ENCODE measurements at places on chromosomes 12 and 14. TPM values are rescaled to one million over a fixed set of nuclear protein-coding genes. Genes with fewer than 3 reads are reported as not detected.

DNA sequence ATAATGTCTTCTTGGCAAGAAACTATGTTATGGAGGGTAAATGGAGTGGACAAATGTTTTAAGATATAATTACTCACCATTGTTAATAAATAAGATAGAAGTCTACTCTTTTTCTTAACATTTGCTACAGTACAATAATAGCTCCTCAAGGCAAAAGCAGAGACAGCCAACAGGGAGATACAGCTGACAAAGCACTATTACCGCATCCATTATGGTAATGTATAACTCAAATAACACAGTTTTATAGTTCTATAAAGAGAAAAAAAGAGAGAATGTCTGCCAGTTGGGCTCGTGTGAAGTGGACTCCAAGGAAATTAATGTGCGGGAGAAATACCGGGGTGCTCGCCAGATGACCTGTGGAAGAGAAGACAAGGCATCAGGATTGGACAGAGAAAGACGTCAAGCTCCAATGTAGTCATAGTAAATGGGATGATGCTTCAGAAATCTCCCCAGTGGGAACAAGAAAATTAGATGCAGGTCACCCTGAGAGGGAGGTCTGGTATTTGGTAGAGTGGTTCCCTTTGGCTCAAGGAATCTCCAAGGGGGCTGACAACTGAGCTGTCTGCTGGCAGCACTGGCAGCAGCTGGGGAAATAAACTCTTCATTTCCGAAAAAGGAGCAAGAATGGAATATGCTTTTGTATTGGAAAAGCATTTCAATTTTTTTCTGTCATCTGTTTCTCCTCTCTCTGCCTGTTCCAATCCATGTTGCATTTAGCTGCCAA is 343.9 kb downstream of the LRFN5 start:
- H3K27ac ChIP-seq = no peak overlapping the region
- no peaks in the 10 kb centered on the region for H3K36me3 ChIP-seq
- no peak for DNase-seq
- no peaks in the 10 kb centered on the region for H3K27me3 ChIP-seq

The A2ML1 gene
- not detected for total RNA-seq

DNA sequence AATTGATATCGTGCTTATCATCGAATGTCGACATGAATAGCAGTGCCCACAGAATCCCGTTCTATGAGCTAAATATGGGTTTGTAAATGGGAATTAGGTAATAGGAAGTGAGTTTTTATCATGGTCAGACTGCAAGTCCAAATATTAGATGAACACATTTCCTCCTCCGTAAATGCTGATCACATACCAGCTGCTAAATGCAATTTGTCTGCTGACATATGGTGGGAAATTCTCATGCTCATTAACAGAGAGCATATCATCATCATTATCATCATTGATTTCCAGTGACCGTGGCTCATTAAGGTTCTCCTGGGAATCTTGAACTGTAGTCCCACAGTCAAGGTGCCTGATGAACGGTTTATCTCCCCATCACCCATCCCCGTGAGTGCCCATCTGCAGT is 998.8 kb upstream of the TMEM132C start:
- H3K36me3 ChIP-seq = no peaks in the 10 kb centered on the region
- H3K4me1 ChIP-seq = no peaks in the 10 kb centered on the region

DNA sequence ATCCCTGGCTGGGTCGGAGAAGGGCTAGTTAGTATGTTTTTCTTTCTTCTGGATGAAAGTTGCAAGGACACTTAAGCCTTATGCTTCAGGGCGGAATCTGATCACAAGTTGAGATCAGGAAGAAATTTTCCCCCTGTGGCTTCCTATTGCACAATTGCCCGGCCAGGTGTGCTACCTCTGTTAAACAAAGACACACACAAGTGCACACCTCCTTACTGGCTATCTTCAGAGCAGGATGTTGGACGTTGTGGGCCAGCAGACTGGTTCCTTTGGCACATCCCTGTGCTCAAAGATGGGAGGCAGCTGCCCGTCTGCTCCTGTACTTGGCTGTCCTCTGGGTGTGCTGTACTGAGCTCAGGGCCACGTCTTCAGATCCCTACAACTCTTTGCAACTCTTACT is 19.1 kb downstream of the ETV6 start:
- H3K4me1 ChIP-seq = peaks cover 16% of the 10 kb centered on the region
- H3K27me3 ChIP-seq = no peaks in the 10 kb centered on the region
- peaks cover 19% of the 10 kb centered on the region for H3K36me3 ChIP-seq
- H3K27ac ChIP-seq = no peak overlapping the region
- DNase-seq = no peak

GRCh38 chr14:52730709-52731111 is 744 bp downstream of the STYX start:
- H3K36me3 ChIP-seq = peaks cover 24% of the 10 kb centered on the region
- no peaks in the 10 kb centered on the region for H3K27me3 ChIP-seq
- H3K27ac ChIP-seq = peak overlapping the region; percentile 86
- no peak for DNase-seq
- peak overlapping the region; percentile 94 for H3K4me3 ChIP-seq

The KRT82 gene
- total RNA-seq = not detected

GRCh38 chr14:55979096-55979495 is 139.1 kb upstream of the PELI2 start:
- H3K4me3 ChIP-seq = no peak overlapping the region
- peaks cover 12% of the 10 kb centered on the region for H3K27me3 ChIP-seq
- DNase-seq = no peak
- H3K36me3 ChIP-seq = no peaks in the 10 kb centered on the region

DNA sequence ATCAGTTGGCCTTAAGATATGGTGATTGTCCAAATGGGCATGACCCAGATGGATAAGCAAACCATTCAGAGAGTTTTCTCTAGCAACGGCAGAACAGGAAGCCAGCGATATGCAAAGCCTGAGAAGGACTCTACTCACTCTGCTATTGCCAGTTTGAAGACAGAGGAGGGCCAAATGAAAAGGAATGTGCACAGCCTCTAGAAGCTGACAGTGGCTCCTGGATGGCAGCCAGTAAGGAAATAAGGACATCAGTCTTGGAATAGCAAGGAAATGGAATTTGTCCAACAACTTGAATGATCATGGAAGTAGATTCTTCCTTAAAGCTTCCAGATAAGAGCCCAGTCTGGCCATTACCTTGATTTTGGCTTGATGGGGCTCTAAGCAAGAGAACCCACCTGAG is 60.0 kb downstream of the TMTC2 start:
- no peaks in the 10 kb centered on the region for H3K4me1 ChIP-seq
- H3K4me3 ChIP-seq = no peak overlapping the region
- H3K27me3 ChIP-seq = no peaks in the 10 kb centered on the region
- no peaks in the 10 kb centered on the region for H3K36me3 ChIP-seq
- no peak for DNase-seq

DNA sequence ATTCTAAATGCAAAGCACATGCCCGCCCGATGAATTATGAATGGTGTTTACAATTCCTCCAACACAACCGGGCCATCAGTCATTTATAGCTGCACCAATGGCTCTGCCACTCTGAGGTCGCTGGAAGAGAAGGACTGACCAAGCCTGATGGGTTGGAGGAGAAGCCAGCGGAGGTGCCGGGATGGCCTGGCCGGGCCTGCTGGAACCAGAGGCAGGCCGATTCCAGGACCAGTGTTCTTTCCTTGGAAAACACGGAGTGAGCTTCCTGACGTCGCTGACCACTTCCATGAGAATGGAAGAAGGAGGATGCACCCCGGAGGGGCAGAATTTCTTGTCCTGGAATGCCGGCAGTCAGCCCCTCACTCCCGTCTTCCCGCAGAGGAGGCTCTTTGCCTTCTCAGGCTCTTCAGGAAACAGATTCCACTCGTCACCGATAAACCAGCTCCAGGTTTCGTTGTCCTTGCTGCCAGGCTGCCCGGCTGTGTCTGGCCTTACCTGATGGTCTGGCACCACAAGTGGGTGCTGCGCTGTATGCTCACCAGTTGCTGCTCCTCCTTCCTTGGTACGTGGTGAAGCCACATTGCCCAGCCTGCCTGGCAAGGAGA is 358.5 kb upstream of the SFSWAP start:
- peaks cover 4% of the 10 kb centered on the region for H3K27me3 ChIP-seq
- no peak overlapping the region for H3K4me3 ChIP-seq
- H3K36me3 ChIP-seq = no peaks in the 10 kb centered on the region
- H3K27ac ChIP-seq = no peak overlapping the region

The RFX4 gene
- not detected for total RNA-seq

The NEUROD4 gene
- total RNA-seq = not detected

The TPH2 gene
- not detected for total RNA-seq

DNA sequence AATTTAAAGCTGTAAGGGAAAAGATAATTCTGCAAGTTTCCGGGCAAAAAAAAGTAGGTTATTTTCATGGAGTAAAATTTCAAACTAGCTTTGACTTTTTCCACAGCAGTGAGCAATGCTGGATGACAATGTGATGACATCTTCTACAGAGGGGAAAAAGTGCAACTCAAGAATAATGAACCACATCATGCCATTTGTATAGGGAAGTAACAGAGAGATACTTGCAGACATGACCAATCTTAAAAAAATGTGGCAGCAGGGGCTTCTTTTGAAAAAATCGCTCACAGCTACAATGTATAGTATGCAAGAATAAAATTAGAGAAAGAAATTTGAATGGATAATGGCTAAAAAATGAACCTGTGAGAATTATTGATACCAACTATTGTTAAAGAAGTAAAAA is 115.5 kb downstream of the DHRS2 start:
- H3K27me3 ChIP-seq = peaks cover 35% of the 10 kb centered on the region
- H3K4me1 ChIP-seq = no peaks in the 10 kb centered on the region
- H3K27ac ChIP-seq = no peak overlapping the region
- H3K4me3 ChIP-seq = no peak overlapping the region

- no peaks in the 10 kb centered on the region for H3K4me1 ChIP-seq
- no peak overlapping the region for H3K4me3 ChIP-seq
- DNase-seq = no peak
- peaks cover 4% of the 10 kb centered on the region for H3K36me3 ChIP-seq
- no peak overlapping the region for H3K27ac ChIP-seq
- no peaks in the 10 kb centered on the region for H3K27me3 ChIP-seq
These were observed 10.0 kb downstream of the DDX51 start for GRCh38 chr12:132133952-132134652.

DNA sequence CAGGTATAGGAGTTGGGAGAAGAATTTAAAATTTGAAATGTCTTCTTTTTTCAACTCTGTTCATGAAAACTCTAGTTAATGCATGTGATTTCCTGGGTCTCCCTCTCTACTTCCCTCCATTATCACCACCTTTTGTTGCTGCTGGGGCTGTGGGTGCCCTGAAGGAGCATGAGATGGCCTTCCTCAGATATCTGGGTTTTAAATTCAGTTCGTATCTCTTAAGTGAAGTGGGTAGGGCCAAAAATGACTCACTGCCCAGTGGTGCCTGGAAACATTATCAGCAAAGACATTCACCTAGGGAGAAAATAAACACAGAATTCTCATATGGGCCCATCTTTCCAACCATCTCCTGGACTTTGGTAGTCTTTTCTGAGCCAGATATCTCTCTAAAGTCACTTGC is 234.9 kb upstream of the PLEKHG7 start:
- no peak overlapping the region for H3K4me3 ChIP-seq
- H3K4me1 ChIP-seq = peaks cover 9% of the 10 kb centered on the region
- no peaks in the 10 kb centered on the region for H3K27me3 ChIP-seq
- DNase-seq = no peak
- H3K27ac ChIP-seq = no peak overlapping the region

DNA sequence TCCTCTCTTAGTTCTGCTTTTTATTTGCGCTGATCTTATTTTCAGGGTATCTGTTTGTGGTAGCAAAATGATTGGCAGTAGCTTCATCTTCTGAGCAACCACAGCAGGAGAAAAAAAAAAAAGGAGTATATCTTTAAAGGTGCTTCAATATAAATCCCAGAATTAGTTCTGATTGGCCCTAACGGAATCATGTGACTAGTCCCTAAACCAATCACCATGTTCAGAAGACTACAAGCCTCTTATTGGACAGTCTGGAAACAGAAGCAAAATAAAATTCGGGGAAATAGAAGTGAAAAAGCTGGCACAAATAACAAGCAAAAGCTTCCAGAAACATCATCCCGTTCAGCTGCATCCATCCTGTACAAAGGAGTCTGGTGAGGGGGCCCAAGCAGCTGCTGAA is 49.9 kb upstream of the PTPRO start:
- no peak overlapping the region for H3K27ac ChIP-seq
- H3K27me3 ChIP-seq = peaks cover 5% of the 10 kb centered on the region
- no peaks in the 10 kb centered on the region for H3K36me3 ChIP-seq
- peaks cover 3% of the 10 kb centered on the region for H3K4me1 ChIP-seq
- no peak for DNase-seq

The NT5DC3 gene
- total RNA-seq = 4.1 TPM

- H3K4me1 ChIP-seq = no peaks in the 10 kb centered on the region
- no peak overlapping the region for H3K4me3 ChIP-seq
- no peak for DNase-seq
- H3K27me3 ChIP-seq = peaks cover 30% of the 10 kb centered on the region
- H3K27ac ChIP-seq = no peak overlapping the region
These were observed 119.7 kb downstream of the PTCSC3 start for GRCh38 chr14:36056845-36057244.

DNA sequence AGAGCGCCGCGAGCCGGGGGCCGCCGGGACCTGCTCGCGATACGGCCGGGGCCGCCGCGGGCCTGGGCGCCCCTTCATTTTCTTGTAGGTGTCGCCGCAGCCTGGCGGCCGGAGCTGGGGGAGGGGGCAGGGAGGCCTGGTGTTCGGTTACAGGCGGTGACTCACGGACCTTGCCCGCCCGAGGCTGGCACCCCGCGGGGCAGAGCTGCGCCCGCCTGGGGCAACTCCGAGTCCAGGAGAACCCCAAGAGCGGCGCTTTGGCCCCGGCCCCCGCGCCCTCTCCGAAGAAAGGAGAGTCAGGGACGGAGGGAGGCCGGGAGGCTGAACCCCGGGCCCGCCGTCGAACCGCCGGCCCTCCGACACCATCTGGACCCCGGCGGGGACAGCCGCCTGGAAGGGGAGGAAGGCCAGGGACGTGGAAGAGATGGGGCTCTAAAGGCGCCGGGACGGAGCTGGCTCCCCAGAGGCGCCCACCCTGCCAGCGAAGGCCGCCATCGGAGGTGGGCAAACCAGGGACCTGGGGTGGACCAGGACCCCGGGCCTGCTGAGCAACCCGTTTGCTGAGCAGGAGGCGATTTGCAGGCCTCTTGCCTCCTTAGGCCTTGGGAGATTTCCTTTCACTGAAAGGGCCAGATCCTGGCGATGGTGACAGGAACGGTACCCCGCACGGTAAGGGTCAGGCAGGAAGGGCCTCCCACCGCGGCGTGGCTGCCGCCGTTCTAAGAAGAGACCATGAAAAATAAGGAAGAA is 843 bp upstream of the NUAK1 start:
- H3K4me1 ChIP-seq = peaks cover 4% of the 10 kb centered on the region
- no peak overlapping the region for H3K27ac ChIP-seq
- H3K4me3 ChIP-seq = no peak overlapping the region
- H3K36me3 ChIP-seq = no peaks in the 10 kb centered on the region
- H3K27me3 ChIP-seq = peaks cover 60% of the 10 kb centered on the region
- DNase-seq = no peak

- no peak for DNase-seq
- H3K36me3 ChIP-seq = no peaks in the 10 kb centered on the region
- no peak overlapping the region for H3K27ac ChIP-seq
- H3K4me1 ChIP-seq = no peaks in the 10 kb centered on the region
- no peak overlapping the region for H3K4me3 ChIP-seq
These were observed 44.7 kb downstream of the TMEM117 start for GRCh38 chr12:43880547-43880946.

- no peak overlapping the region for H3K27ac ChIP-seq
- H3K36me3 ChIP-seq = no peaks in the 10 kb centered on the region
- no peaks in the 10 kb centered on the region for H3K4me1 ChIP-seq
- H3K4me3 ChIP-seq = no peak overlapping the region
These were observed 211.6 kb upstream of the IGF1 start for GRCh38 chr12:102691773-102692555.
